ENCODE measurements at places on chromosomes 1 and 21.

- no peak for DNase-seq
Measured at GRCh38 chr1:212067787-212068186, 32.2 kb downstream of the DTL start.

- no peak for DNase-seq
Measured at GRCh38 chr1:103145449-103145848, 37.1 kb upstream of the COL11A1 start.

GRCh38 chr1:54871275-54872035, 15.5 kb downstream of the DHCR24 start:
- no peak for DNase-seq

- DNase-seq: no peak
Measured at GRCh38 chr1:237327061-237327460, 285.1 kb downstream of the RYR2 start.

DNA sequence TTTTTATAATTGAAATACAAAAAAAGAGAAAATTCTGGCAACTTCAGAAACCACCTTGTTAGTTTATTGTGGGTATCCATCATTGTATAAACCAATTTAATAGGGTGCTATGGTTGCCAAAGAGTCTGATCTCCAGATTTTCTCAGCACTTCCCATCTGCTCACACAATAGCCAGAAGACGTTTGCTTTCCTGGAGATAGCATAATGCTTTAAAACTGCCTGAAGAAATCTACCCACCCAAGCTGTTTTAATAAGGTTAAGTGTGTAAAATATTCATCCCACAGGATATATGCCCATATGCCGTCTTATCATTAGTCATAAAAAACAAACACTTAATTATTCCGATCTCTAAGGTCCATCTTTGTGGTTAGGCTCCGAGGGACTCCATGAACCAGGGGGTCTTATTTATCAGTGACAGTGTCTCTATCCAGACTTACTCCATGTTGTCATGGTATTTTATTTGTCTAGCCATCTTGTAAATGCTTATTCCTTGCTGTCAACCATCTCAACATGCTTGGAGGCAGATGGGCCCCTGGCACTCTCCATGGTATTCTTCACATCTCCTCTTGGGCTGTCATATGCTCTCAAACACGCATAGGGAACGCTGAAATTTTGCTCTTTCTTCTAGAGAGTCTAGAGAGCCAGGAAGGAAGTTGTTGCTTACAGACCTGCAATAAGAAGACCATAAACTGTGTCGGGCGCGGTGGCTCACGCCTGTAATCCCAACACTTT, 58.5 kb downstream of the MAP10 start:
- DNase-seq: no peak

- DNase-seq: no peak
Measured at GRCh38 chr1:206854401-206855129, 10.9 kb upstream of the IL20 start.

GRCh38 chr1:57163325-57163724, 197.5 kb upstream of the C8B start:
- no peak for DNase-seq

- peak; percentile 82 for DNase-seq
Measured at GRCh38 chr21:45541221-45542039, 810 bp downstream of the SLC19A1 start.

GRCh38 chr1:9589144-9589718, 520 bp downstream of the TMEM201 start:
- no peak for DNase-seq

DNA sequence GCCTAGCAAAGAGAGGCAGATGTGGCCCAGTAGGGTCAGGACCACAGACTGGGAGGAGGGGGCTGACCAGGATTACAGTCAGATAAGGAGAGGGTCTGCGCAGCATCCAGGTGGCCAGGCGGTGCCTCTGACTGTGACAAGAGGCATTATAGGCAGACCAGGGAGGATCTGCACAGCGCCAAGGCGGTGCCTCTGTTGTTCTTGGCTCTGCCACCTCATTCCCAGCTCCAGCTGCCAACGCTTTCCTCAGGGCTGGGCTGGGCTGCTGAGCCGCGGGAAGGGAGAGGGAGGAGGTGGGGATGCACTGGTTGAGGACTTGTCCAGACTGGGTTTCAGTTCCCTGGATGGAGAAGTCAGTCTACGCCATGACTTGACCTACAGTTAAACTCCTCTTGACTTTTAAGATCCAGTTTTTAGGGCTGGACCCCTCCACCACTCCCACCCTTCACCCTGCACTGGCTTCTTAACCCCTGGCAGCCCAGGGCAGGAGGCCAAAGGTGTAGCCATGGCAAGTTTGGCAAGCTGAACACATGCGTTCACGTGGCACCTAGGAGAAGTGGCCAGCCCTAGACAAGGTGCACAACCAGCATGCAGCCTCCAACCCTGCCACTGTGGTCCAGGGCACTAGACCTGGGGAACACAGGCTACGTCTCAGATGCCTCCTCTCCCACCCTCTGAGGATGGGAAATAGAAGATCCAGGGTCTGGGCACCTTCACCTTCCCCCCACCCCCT, 4.5 kb upstream of the CRABP2 start:
- DNase-seq: no peak

- peak; percentile 30 for DNase-seq
Measured at GRCh38 chr1:213374369-213374768, 323.3 kb downstream of the RPS6KC1 start.

DNA sequence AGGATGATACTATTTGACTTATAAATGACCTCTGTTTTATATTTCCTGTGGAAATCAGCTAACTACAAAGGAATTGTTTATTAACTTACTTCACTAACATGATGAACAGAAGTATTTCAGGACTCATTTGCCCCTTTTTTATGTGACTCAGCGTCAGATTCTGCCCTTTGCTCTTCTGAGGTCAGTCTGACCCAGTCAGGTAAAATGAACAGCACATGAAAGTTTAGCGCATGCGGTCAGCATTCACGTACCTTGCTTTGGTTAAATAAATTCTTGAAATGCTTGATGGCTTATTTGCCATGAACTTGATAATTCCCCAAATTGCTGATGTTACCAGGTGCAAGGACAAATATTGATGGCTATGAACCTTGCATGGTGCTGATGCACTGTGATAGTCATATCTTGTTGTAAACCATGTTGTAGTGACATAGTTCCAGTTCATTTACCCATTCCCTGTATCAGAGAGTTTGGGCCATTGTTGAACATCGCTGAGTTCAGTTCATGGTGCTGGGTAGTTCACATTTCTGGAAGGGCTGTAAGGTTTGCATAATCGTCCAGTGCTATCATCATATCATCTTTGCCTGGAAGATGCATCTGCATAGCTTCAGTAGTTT, 133.4 kb downstream of the NFIA start:
- no peak for DNase-seq

DNA sequence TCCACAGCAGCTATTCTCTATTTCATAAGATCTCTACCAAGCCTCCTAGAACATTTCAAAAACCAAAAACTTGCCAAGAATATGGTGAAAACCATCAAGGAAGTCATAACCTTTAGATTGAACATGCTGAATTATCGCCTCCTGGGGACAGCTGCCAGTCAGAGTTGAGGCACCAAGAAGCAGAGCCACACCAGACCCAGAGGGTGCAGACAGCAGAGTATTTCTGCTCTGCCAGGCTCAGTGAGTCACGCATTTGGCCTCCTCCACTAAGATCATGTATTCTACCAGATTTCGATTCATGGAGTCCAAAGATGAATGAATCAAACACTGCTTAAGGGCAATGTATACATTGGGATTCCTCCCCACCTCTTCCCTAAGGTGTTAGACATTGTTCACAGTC, 2.1 kb downstream of the F3 start:
- DNase-seq: no peak

DNA sequence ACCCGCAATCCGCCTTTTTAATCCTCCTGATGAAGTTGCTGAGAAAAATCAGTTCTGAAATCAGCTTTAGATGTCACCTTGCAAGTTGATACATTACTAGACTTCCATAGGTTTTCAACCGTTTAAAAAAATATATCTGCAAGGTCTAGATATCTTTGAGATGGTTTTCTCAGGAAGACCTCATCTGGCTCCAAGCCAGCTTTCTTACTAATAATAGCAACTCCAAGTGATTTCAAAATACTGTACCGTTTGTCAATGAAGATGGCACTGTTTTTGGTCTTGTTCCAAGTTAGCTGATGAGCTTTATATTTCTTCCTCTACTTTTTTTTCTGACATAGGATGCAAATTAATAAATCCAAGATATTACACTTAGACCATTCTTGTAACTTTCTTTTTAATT, 40.3 kb downstream of the LRRC8C start:
- DNase-seq: no peak

GRCh38 chr1:175192630-175193526, at the start of gene KIAA0040:
Gene KIAA0040, minus strand, starts transcription at chr1:175192776. Its CDS starts 31,763 bp downstream, at chr1:175161013.
- peak; percentile 32 for DNase-seq

- DNase-seq: no peak
Measured at GRCh38 chr1:155334962-155335361, 14.3 kb downstream of the RUSC1 start.

- no peak for DNase-seq
Measured at GRCh38 chr1:12159816-12160215, 7.0 kb upstream of the TNFRSF1B start.

- DNase-seq: no peak
Measured at GRCh38 chr21:30953605-30954004, 72.2 kb upstream of the KRTAP11-1 start.

- no peak for DNase-seq
Measured at GRCh38 chr1:184889166-184889565, 85.1 kb downstream of the NIBAN1 start.
